ENCODE measurements at places on chromosomes 6 and 20. TPM values are rescaled to one million over a fixed set of nuclear protein-coding genes. Genes with fewer than 3 reads are reported as not detected.

The SYTL3 gene
- total RNA-seq: 41.2 TPM

The EBF4 gene
- total RNA-seq: 5.1 TPM

The KIF16B gene
- 11.5 TPM for total RNA-seq

The TCP11 gene
- total RNA-seq: not detected

The USP49 gene
- total RNA-seq: 1.3 TPM

The SNX9 gene
- total RNA-seq: 46.6 TPM

The CAGE1 gene
- 0.39 TPM for total RNA-seq

The IRAK1BP1 gene
- total RNA-seq: 0.52 TPM

The PPARD gene
- 37.0 TPM for total RNA-seq

The ABCC10 gene
- total RNA-seq: 38.5 TPM

The PTP4A1 gene
- total RNA-seq: 254 TPM

The RAET1E gene
- total RNA-seq: not detected
